ENCODE measurements at places on chromosomes 16 and 17.

DNA sequence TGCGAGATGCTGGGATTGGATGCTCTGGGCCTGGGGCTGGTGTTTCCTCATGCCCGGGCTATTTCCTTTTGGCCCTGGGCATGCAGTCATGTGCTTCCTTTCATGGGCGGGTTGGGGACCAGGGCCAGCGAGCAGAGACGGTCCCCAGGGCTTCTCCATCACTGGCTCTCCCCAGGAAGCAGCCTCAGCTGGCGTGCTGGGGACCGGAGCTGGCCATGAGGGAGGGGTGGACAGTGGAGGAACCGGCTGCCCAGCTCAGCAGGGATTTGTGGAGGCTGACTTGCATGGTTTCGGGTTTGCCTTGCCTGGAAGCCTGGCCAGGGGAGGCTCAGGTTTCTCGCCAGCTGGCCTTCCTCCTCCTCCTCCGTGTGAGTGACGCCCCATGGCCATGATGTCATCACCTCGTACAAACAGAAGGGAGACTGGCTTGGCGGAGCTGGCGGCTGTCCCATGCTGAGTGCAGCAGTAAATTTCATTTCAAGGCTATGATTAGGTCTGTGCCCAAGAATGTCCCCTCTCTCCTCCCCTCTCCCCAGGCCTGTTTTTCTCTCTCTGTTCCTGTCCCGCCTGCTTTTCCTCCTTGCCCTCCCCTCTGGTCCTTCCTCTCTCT is 8.9 kb upstream of the TIMP2 start:
- DNase-seq: no peak

DNA sequence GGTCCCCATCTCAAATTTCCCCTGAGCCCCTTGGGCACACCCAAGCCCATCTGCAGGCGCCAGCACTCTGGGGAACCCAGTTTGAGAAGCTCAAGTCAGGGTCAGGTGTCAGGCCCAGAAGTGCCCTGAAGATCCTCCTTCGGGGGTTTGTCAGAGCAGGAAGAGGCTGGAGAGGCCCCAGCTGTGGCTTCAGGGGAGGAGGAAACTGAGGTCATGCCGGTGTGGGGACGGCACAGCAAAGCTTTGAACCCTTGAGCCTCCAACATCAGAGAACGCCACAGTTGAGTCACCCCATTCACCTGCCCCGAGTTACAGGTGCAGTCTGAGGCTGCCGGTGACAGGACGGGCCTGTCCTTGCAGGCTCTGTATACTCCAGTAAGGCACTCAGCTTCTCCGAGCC is 140.2 kb upstream of the CIBAR2 start:
- no peak for DNase-seq

GRCh38 chr17:39951924-39952679 is 10.7 kb upstream of the GSDMA start:
- DNase-seq: no peak

GRCh38 chr16:29990034-29990433 is 5.4 kb downstream of the HIRIP3 start:
- DNase-seq: no peak
